Cortex of kidney (tissue), 1 donor: ENCODE measurements at places on chromosomes 2 and 18.

GRCh38 chr2:623130-623922, 53.9 kb downstream of the TMEM18 start:
- DNase-seq = no peak

GRCh38 chr2:65349863-65350262, 82.5 kb downstream of the SPRED2 start:
- DNase-seq = no peak

- no peak for DNase-seq
Measured at GRCh38 chr2:132623096-132623839, 46.7 kb downstream of the LYPD1 start.

GRCh38 chr2:107936433-107937359, 49.6 kb upstream of the SLC5A7 start:
- DNase-seq = no peak

GRCh38 chr2:130261970-130262760, 63.9 kb upstream of the TUBA3E start:
- no peak for DNase-seq
